ENCODE measurements at places on chromosomes 13 and 19. TPM values are rescaled to one million over a fixed set of nuclear protein-coding genes. Genes with fewer than 3 reads are reported as not detected.

The PRTN3 gene
- total RNA-seq = not detected

The PSG2 gene
- total RNA-seq = not detected

The EMP3 gene
- total RNA-seq = 5.2 TPM

The CEACAM8 gene
- 0.68 TPM for total RNA-seq

The KATNAL1 gene
- total RNA-seq = 9.5 TPM

The TMPRSS9 gene
- total RNA-seq = 0.12 TPM

The FGF22 gene
- total RNA-seq = not detected

The GRIK5 gene
- not detected for total RNA-seq

The PABPC3 gene
- total RNA-seq = 0.11 TPM

The PSG7 gene
- not detected for total RNA-seq

The GGACT gene
- 5.3 TPM for total RNA-seq

The NR2F6 gene
- total RNA-seq = 105 TPM

The SLITRK5 gene
- total RNA-seq = 0.02 TPM

The TLE6 gene
- total RNA-seq = 8.9 TPM

The FOXA3 gene
- 18.2 TPM for total RNA-seq

The MBD3L3 gene
- not detected for total RNA-seq

The GPR12 gene
- not detected for total RNA-seq

The CCDC70 gene
- not detected for total RNA-seq

The PTH2 gene
- not detected for total RNA-seq

The TRPC4 gene
- 0.74 TPM for total RNA-seq

The DUS3L gene
- total RNA-seq = 23.3 TPM
